ENCODE measurements at places on chromosomes 1 and 21. TPM values are rescaled to one million over a fixed set of nuclear protein-coding genes. Genes with fewer than 3 reads are reported as not detected.

The HSD3B1 gene
- not detected for total RNA-seq

DNA sequence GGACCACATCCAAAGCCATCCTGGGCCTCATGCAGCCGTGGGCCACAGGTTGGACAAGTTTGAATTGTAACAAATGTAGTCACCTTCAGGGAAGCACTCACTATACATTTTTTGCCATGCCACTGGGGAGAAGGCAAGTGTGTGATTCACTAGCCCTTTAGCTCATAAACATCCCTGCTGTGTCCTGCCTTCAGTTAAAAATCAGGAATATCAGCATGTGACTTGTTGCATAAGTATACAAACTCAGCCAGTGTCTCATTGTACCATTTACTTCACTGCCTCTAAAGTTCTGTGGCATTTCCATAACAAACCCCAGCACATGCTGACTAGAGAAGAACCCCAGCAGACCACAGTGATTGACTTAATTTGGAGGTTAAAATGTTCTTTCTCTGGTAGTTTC lies 142.0 kb upstream of the C1orf105 start:
- no peak overlapping the region for H3K27ac ChIP-seq
- no peak overlapping the region for H3K4me3 ChIP-seq
- H3K36me3 ChIP-seq, result no peaks in the 10 kb centered on the region
- H3K27me3 ChIP-seq, result no peaks in the 10 kb centered on the region

The CCDC17 gene
- 8.3 TPM for total RNA-seq

The FCRL2 gene
- not detected for total RNA-seq

GRCh38 chr1:52553362-52554266 lies 722 bp upstream of the TUT4 start:
- H3K4me3 ChIP-seq, result peak overlapping the region; percentile 68
- no peaks in the 10 kb centered on the region for H3K27me3 ChIP-seq
- no peaks in the 10 kb centered on the region for H3K36me3 ChIP-seq
- DNase-seq, result peak; percentile 92
- peak overlapping the region; percentile 92 for H3K27ac ChIP-seq

The ADCY10 gene
- 0.96 TPM for total RNA-seq

DNA sequence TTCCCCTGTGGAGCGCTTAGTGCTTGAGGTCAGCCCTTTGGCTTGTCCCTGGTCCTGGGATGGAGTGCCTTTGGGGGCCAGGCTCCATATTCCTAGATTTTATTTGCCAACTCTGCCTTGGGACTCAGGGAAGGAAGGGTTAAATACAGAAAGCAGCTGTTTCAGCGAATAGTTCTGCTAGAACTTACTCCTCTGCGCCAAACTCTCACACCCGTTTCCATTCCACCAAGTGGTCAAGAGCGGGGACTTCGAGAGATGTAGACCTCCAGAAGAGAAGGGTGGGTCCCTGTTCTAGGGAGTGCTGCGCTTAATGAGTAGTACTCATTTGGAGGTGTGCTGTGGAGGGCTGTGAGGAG lies 704 bp upstream of the TOMM40L start:
- peaks cover 20% of the 10 kb centered on the region for H3K36me3 ChIP-seq
- H3K27me3 ChIP-seq, result no peaks in the 10 kb centered on the region
- peak overlapping the region; percentile 39 for H3K27ac ChIP-seq
- peaks cover 28% of the 10 kb centered on the region for H3K4me1 ChIP-seq
- DNase-seq, result no peak

- H3K27ac ChIP-seq, result no peak overlapping the region
- DNase-seq, result no peak
- H3K36me3 ChIP-seq, result no peaks in the 10 kb centered on the region
- H3K4me1 ChIP-seq, result no peaks in the 10 kb centered on the region
- no peaks in the 10 kb centered on the region for H3K27me3 ChIP-seq
- no peak overlapping the region for H3K4me3 ChIP-seq
Measured at GRCh38 chr1:62826901-62827300, 43.0 kb downstream of the ATG4C start.

- H3K36me3 ChIP-seq, result no peaks in the 10 kb centered on the region
- peaks cover 3% of the 10 kb centered on the region for H3K4me1 ChIP-seq
- DNase-seq, result no peak
- no peak overlapping the region for H3K4me3 ChIP-seq
Measured at GRCh38 chr1:77536813-77537212, 145.6 kb downstream of the ZZZ3 start.

- no peak overlapping the region for H3K27ac ChIP-seq
- no peaks in the 10 kb centered on the region for H3K4me1 ChIP-seq
- H3K27me3 ChIP-seq, result no peaks in the 10 kb centered on the region
Measured at GRCh38 chr1:109338091-109338490, 31.3 kb upstream of the MYBPHL start.

- no peak overlapping the region for H3K4me3 ChIP-seq
- H3K27me3 ChIP-seq, result no peaks in the 10 kb centered on the region
- no peak for DNase-seq
- H3K36me3 ChIP-seq, result no peaks in the 10 kb centered on the region
- H3K4me1 ChIP-seq, result no peaks in the 10 kb centered on the region
- H3K27ac ChIP-seq, result no peak overlapping the region
Measured at GRCh38 chr21:31786164-31786920, 54.4 kb upstream of the SCAF4 start.

The CTH gene
- 2.9 TPM for total RNA-seq

The LEFTY1 gene
- 0.55 TPM for total RNA-seq

- H3K4me1 ChIP-seq, result no peaks in the 10 kb centered on the region
- DNase-seq, result no peak
- H3K36me3 ChIP-seq, result no peaks in the 10 kb centered on the region
- H3K4me3 ChIP-seq, result no peak overlapping the region
- H3K27me3 ChIP-seq, result peaks cover 7% of the 10 kb centered on the region
- no peak overlapping the region for H3K27ac ChIP-seq
Measured at GRCh38 chr21:45050345-45050796, 24.0 kb upstream of the ADARB1 start.

The SYT2 gene
- total RNA-seq, result not detected

The FLG2 gene
- not detected for total RNA-seq

DNA sequence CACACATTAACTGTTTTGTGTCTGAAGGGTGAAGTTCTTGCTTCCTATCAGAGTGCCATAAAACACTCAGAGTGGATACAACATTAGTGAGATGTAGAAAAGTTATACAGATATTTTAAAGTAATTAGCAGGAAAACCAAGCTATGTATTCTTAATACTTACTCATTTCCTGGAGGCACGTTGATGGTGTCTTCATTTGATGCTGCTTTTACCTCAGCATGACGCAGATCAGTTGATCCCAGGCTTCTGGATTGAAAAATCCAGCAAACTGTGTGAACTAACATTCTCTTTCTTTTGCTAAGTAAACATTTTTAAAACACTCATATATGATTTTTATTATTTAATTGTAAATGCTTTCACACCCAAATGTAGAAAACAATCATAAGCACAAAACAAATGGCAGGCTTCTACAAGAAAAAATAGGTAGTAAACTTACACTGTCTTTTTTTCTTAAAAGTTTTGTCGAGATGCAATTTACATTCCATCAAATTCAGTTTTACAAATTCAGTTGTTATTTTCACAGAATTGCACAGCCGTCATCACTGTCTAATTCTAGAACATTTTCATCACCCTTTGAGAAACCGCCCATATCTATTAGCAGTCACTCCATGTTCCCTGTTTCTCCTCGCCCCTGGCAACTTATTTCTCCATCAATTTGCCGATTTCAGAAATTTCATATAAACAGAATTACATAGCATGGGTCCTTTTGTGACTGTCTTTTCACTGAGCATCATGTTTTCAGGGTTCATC lies 198.9 kb downstream of the LRRC7 start:
- H3K4me3 ChIP-seq, result no peak overlapping the region
- H3K36me3 ChIP-seq, result no peaks in the 10 kb centered on the region
- H3K4me1 ChIP-seq, result no peaks in the 10 kb centered on the region
- H3K27me3 ChIP-seq, result no peaks in the 10 kb centered on the region

- peak; percentile 53 for DNase-seq
- no peak overlapping the region for H3K27ac ChIP-seq
- H3K4me1 ChIP-seq, result peaks cover 7% of the 10 kb centered on the region
- peaks cover 9% of the 10 kb centered on the region for H3K27me3 ChIP-seq
Measured at GRCh38 chr1:203480525-203481084, 5.0 kb downstream of the PRELP start.

DNA sequence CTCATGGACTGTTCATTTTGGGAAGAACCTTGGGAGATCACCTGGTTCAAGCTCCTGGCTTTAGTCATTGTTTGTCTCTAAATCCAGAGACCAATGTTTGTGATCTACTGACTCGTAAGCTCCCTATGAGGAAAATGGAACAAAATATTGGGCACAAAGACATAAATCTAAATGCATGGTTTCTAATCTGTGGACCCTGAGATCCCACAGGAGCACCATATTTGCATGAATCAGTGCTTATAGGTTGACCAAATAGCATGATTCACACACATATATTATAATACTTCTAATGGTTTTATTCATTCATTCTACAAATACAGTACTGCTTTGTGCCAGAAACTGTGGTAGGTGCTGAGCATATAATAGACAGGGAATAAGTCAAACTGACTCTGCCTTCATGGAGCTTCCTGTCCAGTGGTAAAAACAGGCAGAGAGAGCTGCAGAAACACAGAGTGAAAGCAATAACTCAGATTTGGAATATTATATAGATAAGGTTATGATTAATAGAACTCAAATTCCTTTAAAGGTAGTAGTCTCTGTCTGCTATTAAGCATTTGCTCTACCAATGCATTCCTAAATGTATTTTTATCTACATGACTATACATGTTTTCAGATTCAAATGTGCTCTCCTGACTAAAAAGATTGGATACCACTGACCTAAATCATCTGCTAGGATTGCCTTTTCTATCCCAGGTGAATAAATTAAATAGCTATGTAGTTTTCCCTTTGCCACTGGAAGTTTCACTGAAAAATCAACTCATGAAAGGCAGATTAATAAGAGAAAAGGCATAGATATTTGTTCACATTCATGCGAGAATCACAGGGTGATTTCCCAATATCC lies 198.6 kb upstream of the CAMK1G start:
- no peak for DNase-seq
- H3K4me1 ChIP-seq, result no peaks in the 10 kb centered on the region

- H3K4me3 ChIP-seq, result no peak overlapping the region
- H3K27ac ChIP-seq, result no peak overlapping the region
- no peaks in the 10 kb centered on the region for H3K4me1 ChIP-seq
- DNase-seq, result no peak
Measured at GRCh38 chr21:38861056-38861455, 55.3 kb downstream of the ETS2 start.

The CTXND2 gene
- not detected for total RNA-seq

- no peak for DNase-seq
- H3K4me3 ChIP-seq, result no peak overlapping the region
- peaks cover 7% of the 10 kb centered on the region for H3K4me1 ChIP-seq
- no peak overlapping the region for H3K27ac ChIP-seq
Measured at GRCh38 chr1:148352470-148353053, 130.5 kb downstream of the PPIAL4G start.

The PCSK9 gene
- total RNA-seq, result not detected

The CNKSR1 gene
- total RNA-seq, result 3.4 TPM
